Calu3 (cell line): ENCODE measurements at places on chromosomes 11 and 22.

GRCh38 chr22:22158965-22159364, 85.6 kb upstream of the VPREB1 start:
- no peak for DNase-seq

DNA sequence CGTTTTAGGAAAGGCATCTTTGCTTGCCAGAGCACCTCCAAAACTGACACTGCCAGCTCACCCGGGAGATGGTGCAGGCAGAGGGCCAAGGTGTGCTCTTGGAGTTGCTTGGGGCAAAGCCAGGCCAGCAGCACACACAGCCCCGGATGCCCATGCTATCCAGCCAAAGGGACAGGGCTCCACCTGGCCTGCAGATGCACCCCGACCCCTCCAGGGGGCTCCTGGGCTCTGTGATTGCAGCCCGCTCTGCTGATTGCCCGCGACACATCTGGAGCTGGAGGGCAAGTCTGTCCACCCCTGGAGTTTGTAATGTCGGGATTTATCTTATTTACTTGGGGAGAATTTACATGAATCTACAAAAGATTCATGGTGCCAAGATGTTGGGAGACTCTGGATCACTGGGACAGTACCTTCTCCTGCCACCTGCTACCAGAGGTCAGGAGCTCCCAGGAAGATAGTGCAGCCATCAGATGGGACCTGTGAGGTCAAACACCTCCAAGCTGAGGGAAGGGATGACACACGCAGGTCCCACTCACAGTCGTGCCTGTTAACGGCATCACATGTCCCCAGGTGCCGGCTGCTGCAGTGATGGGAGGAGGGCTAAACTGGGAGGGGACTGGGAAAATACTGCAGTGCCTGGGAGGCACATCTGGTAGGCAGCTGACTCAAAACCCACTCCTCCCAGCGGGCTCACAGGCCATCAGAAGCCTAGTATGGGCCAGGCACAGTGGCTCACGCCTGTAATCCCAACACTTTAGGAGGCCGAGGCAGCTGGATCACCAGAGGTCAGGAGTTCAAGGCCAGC, 17.2 kb downstream of the CBX7 start:
- peak; percentile 78 for DNase-seq

DNA sequence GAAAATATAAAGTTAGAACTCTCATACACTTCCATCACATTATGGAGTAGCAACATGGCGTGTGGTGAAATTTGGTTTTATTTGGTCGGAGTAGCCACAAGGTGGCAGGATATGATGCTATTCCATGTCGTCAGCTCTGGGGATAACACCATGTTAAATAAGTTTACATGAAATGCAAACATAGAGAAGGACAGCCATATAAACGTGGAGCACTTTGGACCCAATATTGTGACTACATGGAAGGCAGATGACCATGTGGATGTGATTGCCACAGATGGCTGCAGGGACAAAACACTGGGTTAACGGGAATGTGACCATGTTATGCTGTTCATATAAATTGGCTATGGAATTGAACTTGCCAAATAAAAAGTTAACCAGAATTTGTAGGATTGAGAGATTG, 21.0 kb downstream of the OR5M11 start:
- DNase-seq: peak; percentile 10

- DNase-seq: no peak
These were observed 129.0 kb downstream of the TBC1D22A start for GRCh38 chr22:46891382-46891951.

- peak; percentile 99 for DNase-seq
These were observed 11.8 kb downstream of the LTBP3 start for GRCh38 chr11:65546217-65546958.
